SW480 (cell line): ENCODE measurements at places on chromosomes 7 and 10.

DNA sequence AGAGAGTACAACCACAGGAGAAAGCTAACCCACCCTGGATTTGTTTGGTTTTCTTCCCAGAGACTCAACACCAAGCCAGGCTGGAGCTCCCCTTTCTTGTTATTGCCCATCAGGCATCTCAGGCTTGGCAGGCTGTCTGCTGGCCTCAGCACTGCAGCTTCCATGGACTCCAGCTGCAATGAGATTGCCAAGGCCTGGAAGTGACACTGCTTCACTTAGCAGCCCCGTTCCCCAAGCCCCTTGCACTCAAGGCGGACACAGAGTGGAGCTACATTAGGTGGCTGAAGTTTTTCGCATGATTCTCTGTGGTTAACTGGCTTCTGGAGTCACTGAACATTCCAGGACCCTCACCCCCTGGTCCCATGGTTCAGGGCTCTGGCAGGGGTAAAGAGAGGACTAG, 163.1 kb upstream of the GDF10 start:
- no peak for DNase-seq

DNA sequence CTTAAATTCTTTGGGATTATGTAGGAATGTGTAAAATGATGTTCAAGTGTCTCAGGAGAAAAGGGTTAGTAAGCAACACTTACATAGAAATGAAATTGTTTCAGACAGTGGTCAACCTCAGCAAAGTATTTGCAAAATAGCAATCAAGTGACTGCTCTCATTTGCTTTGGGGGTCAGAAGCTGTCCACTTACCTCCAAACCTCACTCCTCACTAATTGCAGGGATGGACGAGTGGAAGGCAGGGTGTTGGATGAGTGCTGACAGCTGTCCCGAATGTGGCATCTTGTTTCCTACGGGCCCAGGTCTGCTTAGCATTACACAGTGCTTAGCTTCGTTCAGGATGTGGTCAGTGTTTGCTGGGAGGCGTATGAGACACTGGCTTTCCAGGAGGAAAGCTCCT, 437.0 kb downstream of the SUGCT start:
- DNase-seq = no peak

DNA sequence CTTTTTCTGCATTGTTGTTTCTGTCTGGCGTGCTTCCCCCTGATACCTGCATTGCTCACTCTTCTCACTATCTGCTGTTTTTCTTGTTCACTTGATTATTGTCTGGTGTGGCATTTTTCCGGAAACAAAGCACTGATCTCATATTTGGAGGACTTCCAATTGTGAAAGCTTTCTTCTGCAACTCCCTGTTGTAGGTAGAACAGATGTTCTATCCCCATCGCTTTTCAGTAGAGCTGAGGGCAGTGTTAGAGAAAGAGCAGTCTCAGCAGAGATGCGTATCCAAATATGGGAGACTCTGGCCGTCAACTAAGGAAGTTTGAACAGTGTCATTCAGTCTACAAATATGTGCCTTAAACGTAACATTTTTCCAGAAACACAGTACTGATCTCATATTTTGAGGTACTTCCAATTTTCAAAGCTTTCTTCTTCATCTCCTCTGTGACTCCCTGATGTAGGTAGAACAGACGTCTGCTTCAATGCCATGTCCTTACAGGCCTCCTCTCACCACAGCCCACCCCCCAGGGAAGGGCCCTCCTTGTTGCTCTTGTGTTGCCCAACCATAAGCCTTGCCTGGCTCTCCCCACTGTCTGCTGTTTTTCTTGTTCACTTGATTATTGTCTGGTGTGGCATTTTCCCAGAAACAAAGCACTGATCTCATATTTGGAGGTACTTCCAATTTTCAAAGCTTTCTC, 27.1 kb upstream of the GJD4 start:
- no peak for DNase-seq

DNA sequence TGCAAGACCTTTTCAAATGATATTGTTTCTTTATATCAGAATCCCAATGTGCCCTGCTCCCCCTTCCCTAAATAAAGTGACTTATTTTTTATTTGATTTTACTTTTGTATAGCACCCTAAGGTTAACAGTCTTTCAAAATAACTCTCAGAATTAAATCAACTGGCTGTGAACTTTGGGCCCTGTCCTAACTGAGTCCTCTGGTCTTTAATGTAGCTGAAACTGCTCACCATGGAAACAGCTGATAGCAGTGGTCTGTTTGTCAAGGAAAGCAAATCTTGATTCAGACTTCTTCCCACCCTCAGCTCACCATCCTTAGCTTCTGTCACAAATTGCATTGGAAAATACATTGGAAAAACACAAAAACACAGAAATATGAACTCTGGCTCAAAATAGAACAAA, 105.2 kb upstream of the PRPS1L1 start:
- no peak for DNase-seq

GRCh38 chr10:28060031-28060607, 61.2 kb upstream of the ODAD2 start:
- no peak for DNase-seq

GRCh38 chr7:21767300-21767900, 178.3 kb downstream of the CDCA7L start:
- peak; percentile 93 for DNase-seq

GRCh38 chr10:104016661-104017060, 49.7 kb downstream of the SLK start:
- no peak for DNase-seq

DNA sequence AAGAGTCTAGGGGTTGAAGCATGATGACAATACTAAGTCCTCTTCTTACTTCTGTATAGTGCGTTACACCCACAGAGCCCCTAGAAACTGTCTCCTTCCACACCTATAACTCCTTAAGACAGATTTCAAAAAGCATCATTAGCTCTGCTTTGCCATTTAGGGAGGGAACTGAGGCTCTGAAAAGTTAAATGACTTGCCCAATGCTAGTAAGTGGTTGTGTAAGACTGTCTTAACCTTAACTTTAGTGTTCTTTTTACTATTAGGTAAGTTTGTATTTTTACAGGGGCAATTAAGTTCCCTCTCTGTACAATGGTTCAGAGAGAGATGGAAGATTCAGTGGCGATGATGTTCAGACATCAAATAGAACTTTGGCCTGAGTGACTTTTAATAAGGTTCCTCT, 72.7 kb upstream of the ASAH2 start:
- DNase-seq = no peak

GRCh38 chr10:110446954-110447608, 50.6 kb upstream of the DUSP5 start:
- DNase-seq = no peak

DNA sequence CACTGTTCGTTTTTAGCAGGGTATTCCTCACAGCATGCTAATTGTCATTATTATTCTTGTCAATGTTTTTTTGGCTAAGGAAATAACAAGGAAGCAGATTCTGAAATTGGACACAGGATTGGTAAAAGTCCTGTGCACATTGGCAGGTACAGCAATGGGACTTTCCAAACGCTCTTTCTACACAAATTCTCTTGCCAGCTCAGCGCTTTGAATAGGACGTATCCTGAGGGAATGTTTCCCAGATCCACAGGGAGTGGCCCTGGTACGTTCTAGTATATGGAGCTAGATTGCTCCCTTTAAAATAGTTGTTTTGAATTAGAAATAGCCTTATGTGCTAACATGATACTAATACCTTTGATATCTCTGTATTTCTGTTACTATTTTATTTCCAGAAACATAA, 82.8 kb upstream of the GRB10 start:
- no peak for DNase-seq

DNA sequence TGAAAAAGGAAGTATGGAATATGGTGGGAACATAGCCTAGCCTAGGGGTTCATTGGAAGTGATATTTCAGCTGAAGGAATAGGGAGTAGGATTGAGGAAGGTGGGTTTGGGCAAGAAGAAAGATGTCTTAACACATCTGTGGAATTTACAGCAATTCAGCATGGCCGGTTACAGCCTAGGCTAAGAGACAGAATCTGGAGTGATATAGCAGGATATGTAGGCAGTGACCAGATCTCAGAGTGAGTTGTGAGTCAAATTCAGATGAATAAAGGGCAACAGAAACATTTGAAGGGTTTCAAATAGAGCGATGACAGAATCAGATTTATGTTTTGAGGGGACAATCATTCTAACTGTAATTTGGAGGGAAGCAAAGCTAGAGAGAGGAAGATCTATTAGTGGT, 199.0 kb upstream of the PRPS1L1 start:
- no peak for DNase-seq
